NCI-H82 (cell line): ENCODE measurements at places on chromosomes 3 and 15.

DNA sequence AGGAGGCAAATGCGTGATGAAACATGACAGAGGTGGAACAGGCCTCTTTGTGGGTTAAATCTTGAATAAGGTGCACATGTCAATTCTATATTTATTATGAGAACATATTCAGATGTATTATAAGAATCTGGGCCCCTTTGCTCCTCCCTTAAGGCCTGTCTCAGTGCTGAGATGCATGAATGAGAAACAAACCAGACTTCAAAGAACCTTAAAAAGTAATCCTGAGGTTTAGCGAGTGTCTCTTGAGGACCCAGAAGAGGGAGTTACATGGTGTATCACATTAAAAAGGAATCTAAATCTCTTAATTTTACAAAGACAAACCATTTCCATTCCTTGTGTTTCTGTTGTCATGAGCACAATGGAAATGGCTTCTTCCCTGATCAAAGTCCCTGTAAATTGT, 170.9 kb upstream of the TBC1D5 start:
- DNase-seq = no peak

- no peak for DNase-seq
Measured at GRCh38 chr3:18481946-18482548, 56.9 kb upstream of the SATB1 start.

DNA sequence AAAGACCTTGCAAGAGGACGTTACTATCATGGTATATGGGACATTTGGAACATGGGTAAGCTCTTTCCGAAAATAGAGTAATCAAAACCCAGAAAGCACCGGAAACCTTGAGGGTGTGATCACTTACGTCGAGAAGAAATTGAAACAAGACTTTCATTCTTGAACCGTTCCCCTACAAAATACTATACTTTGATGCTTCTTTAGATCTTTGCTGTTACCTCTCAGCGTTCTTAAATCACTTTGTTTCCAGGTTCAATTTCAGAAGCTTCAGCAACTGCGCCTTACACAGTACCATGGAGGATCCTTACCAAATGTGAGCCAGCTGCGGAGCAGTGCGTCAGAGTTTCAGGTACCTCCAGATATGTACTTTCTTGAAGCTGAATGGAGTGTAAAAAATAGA, 10.1 kb downstream of the CRTC3 start:
- DNase-seq = no peak

GRCh38 chr15:90177012-90177411, 24.1 kb upstream of the SEMA4B start:
- no peak for DNase-seq

- no peak for DNase-seq
Measured at GRCh38 chr3:120646771-120647432, 35.1 kb downstream of the HGD start.
